ENCODE measurements at places on chromosomes 3 and 15. TPM values are rescaled to one million over a fixed set of nuclear protein-coding genes. Genes with fewer than 3 reads are reported as not detected.

DNA sequence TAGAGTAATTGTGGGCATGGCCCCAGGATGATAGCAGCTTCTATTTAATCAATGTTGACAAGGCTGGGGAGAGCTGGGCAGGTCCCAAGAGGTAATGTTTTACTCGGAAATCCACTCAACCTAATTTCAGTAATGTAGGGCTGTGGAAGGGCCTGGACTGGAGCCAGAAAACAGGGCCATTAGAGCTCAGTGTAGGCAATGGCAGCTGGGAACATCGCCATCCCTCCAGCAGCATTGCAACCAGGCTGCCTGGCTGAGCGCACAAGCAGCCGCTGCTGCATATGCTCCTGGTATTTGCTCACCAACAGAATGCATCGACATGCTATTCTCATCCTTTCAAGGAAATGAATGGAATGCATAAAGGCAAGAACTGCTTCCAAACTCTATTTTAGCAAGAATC lies 90.0 kb downstream of the GAP43 start:
- no peak overlapping the region for H3K4me3 ChIP-seq
- DNase-seq: no peak
- no peaks in the 10 kb centered on the region for H3K36me3 ChIP-seq

GRCh38 chr15:38084289-38084688 lies 149.8 kb downstream of the TMCO5A start:
- peaks cover 16% of the 10 kb centered on the region for H3K4me1 ChIP-seq
- peaks cover 39% of the 10 kb centered on the region for H3K27me3 ChIP-seq
- no peaks in the 10 kb centered on the region for H3K36me3 ChIP-seq
- peak overlapping the region; percentile 82 for H3K27ac ChIP-seq
- DNase-seq: peak; percentile 12

IL20RB gene
- total RNA-seq: 2.0 TPM

GRCh38 chr3:160395297-160395696 lies 3.7 kb downstream of the IFT80 start:
- H3K27ac ChIP-seq: no peak overlapping the region
- peaks cover 9% of the 10 kb centered on the region for H3K36me3 ChIP-seq
- H3K4me3 ChIP-seq: no peak overlapping the region

TFG gene
- 60.6 TPM for total RNA-seq

DNA sequence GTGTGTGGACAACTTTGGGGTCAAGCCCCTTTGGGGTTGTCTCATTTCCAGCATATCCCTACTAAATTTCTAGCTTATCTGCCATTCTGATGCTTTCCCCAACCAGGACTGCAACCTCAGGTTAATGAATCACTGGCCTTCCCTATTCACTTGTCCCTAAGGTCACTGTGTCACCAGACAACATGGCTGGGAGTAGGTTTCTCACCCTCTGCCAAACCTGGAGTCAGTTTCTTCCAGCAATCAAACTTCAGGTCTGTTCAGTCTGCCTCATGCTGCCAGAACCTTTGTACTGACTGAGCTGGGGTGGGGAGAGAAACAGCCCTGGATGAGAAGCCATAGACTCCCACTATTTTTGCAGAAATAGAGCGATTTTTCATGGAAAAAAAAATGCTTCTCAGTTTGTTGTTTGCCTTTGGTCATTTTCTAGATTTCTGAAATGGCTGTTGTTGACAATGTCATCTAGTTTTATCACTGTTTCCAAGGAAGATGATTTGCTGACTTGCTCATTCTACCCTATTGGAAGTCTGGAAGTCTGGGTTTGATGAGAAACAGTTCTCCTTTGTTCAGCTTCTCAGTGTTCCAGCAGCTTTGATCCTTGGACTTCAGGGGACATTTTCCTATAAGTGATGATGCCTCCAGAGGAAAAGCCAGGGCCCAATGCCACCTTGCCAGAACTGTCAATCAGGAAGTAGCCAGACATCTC lies 74.8 kb upstream of the IL12A start:
- H3K27me3 ChIP-seq: peaks cover 7% of the 10 kb centered on the region
- no peak overlapping the region for H3K27ac ChIP-seq
- no peak for DNase-seq
- H3K4me3 ChIP-seq: no peak overlapping the region
- peaks cover 11% of the 10 kb centered on the region for H3K4me1 ChIP-seq

DNA sequence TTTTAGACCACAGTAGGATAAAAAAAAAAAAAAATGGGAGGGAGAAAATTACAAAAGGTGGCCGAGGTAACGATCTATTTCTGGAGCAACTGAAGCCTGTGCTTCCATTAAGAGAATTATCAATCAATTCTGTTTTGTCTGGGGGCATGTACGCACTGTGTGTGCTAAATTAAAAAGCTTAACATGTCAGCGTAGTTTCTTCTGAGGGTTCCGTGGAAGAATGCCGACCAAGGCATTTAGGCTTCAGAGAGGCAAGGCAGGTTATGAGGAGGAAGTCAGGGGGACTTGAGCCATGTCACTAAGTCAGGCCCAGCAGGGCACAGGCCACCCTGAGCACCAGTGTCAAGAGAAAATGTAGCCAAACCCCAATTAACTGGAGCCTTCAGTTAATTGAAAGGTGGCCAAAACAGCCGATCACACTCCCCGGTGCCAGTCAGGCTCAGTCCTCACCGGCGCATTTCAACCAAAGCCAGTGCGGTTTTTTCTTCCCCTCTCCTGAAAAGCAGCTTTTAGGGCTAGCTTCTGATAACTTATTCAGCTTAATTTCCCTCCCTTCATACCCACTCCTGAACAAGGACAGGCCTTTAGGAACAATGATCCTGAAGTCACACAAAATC lies 113.9 kb downstream of the MEGF11 start:
- no peak overlapping the region for H3K27ac ChIP-seq
- no peaks in the 10 kb centered on the region for H3K36me3 ChIP-seq
- no peak overlapping the region for H3K4me3 ChIP-seq
- H3K27me3 ChIP-seq: no peaks in the 10 kb centered on the region

- H3K4me3 ChIP-seq: no peak overlapping the region
- H3K4me1 ChIP-seq: peaks cover 8% of the 10 kb centered on the region
- no peak for DNase-seq
- no peak overlapping the region for H3K27ac ChIP-seq
- H3K27me3 ChIP-seq: peaks cover 7% of the 10 kb centered on the region
- no peaks in the 10 kb centered on the region for H3K36me3 ChIP-seq
Measured at GRCh38 chr3:183827809-183828537, 2.6 kb upstream of the MAP6D1 start.

- peaks cover 21% of the 10 kb centered on the region for H3K27me3 ChIP-seq
- no peak overlapping the region for H3K4me3 ChIP-seq
- peaks cover 25% of the 10 kb centered on the region for H3K4me1 ChIP-seq
- no peak for DNase-seq
Measured at GRCh38 chr15:33107950-33108349, 86.6 kb downstream of the FMN1 start.

GRCh38 chr3:191372122-191372521 lies 41.8 kb upstream of the UTS2B start:
- H3K4me3 ChIP-seq: no peak overlapping the region
- no peak overlapping the region for H3K27ac ChIP-seq
- DNase-seq: no peak

DNA sequence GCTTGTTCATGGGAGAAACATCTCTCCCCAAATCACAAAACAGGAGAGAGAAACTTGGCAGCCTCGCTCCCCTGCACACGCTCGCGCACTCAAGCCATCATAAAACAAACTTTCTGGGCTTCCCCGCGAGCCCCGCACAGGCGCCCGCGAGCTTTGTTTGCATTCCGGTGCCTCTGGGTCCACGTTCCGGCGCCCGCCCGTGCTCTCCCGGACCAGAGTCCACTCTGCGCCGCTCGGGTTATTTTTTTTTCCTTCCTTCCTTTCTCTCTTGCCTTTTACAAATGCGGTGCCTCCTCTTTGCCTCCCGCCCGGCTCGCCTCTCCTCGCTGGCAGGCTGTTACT lies 363 bp downstream of the MAGI1 start:
- H3K27ac ChIP-seq: no peak overlapping the region
- H3K4me1 ChIP-seq: peaks cover 17% of the 10 kb centered on the region
- no peak for DNase-seq
- H3K36me3 ChIP-seq: peaks cover 1% of the 10 kb centered on the region
- H3K4me3 ChIP-seq: peak overlapping the region; percentile 91
- peaks cover 75% of the 10 kb centered on the region for H3K27me3 ChIP-seq

WDR6 gene
- total RNA-seq: 159 TPM

OR5AC2 gene
- total RNA-seq: not detected

AADACL2 gene
- not detected for total RNA-seq

RETNLB gene
- total RNA-seq: not detected

GRCh38 chr3:187964760-187965159 lies 189.2 kb upstream of the LPP start:
- no peak for DNase-seq
- H3K4me1 ChIP-seq: peaks cover 14% of the 10 kb centered on the region
- H3K36me3 ChIP-seq: no peaks in the 10 kb centered on the region

DNA sequence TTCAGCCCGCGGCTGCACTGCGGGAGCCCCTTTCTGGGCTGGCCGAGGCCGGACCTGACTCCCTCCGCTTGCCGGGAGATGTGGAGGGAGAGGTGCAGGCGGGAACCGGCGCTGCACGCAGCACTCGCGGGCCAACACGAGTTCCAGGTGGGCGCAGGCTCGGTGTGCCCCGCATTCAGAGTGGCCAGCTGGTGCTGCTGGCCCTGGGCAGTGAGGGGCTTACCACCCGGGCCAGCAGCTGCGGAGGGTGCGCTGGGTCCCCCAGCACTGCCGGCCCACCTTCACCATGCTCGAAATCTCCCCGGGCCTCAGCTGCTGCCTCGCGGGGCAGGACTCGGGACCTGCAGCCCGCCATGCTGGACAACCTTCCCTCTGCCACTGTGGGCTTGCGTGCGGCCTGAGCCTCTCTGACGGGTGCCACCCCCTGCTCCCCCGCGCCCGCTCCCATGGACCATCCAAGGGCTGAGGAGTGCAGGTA lies 733.5 kb upstream of the CCDC54 start:
- H3K36me3 ChIP-seq: peaks cover 2% of the 10 kb centered on the region
- DNase-seq: no peak
- peaks cover 22% of the 10 kb centered on the region for H3K27me3 ChIP-seq
- no peaks in the 10 kb centered on the region for H3K4me1 ChIP-seq
- no peak overlapping the region for H3K27ac ChIP-seq

DNA sequence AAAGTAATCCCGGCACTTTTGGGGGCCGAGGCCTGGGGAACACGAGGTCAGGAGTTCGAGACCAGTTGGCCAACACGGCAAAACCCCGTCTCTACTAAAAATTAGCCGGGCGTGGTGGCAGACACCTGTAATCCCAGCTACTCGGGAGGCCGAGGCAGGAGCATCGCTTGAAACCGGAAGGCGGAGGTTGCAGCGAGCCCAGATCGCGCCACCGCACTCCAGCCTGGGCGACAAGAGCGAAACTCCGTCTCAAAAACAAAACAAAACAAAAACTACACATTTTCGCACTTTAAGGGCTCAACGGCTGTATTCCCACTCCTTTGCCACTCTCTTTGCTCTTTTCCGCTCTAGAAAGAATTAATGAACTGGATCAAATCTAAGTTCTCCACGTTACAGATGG lies 763 bp upstream of the TRNT1 start:
- H3K36me3 ChIP-seq: peaks cover 19% of the 10 kb centered on the region
- peak overlapping the region; percentile 99 for H3K27ac ChIP-seq
- H3K4me1 ChIP-seq: peaks cover 47% of the 10 kb centered on the region
- H3K27me3 ChIP-seq: no peaks in the 10 kb centered on the region

- no peak overlapping the region for H3K4me3 ChIP-seq
- peaks cover 45% of the 10 kb centered on the region for H3K4me1 ChIP-seq
- peaks cover 8% of the 10 kb centered on the region for H3K36me3 ChIP-seq
- DNase-seq: no peak
Measured at GRCh38 chr15:58288592-58288991, 143.2 kb upstream of the LIPC start.

DNA sequence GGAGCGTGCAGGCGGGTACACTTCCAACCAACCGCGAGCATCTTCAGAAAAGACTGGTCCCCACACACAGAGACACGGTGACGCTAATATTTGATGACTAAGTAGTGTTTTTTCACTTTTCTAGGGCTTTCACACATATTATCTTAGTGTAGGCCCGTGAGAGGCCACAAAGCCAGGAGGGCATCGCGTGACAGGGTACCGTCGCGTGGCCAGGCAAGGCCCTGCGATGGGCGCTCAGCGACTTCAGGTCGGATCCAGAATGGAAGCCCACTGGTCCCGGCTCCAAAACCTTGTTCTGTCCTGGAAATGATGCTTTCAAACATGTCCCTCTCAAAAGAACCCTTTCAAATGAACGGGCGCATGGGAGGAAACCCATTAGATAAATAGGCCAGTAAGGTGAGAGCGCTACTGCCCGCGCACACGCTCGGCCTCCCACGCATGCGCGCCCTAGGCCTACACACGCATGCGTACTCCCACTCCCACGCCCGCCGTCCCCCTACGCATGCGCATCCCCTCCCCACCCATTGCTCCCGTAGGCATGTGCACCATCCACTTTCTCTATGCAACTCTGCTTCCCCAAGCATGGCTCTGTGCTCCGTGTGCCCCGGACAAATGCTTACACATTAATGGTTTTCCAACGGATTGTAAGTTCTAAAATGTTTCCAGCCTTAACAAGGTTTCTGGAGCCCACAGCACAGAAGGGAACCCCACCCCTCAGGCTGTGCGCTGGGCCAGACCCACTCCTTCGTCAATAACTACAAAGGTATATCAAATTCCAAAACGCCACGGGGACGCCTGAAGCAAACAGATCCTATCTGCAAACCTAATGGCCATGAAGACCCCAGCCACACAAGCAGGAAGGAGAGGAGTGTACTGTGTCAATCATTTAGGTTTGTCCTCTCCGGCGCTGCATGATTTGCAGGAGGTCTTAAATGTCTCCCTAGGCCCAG lies 72.1 kb downstream of the OCA2 start:
- DNase-seq: no peak
- no peak overlapping the region for H3K4me3 ChIP-seq
- H3K4me1 ChIP-seq: no peaks in the 10 kb centered on the region
- no peaks in the 10 kb centered on the region for H3K27me3 ChIP-seq
- H3K36me3 ChIP-seq: no peaks in the 10 kb centered on the region
- H3K27ac ChIP-seq: no peak overlapping the region

GRCh38 chr3:108403686-108404345 lies 106.6 kb downstream of the MYH15 start:
- H3K4me3 ChIP-seq: no peak overlapping the region
- peaks cover 11% of the 10 kb centered on the region for H3K4me1 ChIP-seq
- no peak for DNase-seq
- H3K27ac ChIP-seq: no peak overlapping the region
- H3K27me3 ChIP-seq: peaks cover 8% of the 10 kb centered on the region
- H3K36me3 ChIP-seq: no peaks in the 10 kb centered on the region

GRCh38 chr3:177039490-177040274 lies 157.6 kb downstream of the TBL1XR1 start:
- H3K27me3 ChIP-seq: no peaks in the 10 kb centered on the region
- peaks cover 58% of the 10 kb centered on the region for H3K36me3 ChIP-seq
- no peak overlapping the region for H3K4me3 ChIP-seq
- no peak for DNase-seq
- peak overlapping the region; percentile 71 for H3K27ac ChIP-seq
